ENCODE measurements at places on chromosomes 5 and 9.

- no peak for DNase-seq
Observed at GRCh38 chr9:91436841-91437240, 13.2 kb upstream of the NFIL3 start.

- DNase-seq = no peak
Observed at GRCh38 chr5:135671966-135672365, 93.2 kb upstream of the CXCL14 start.

- DNase-seq = no peak
Observed at GRCh38 chr9:7794196-7794595, 5.4 kb downstream of the DMAC1 start.

DNA sequence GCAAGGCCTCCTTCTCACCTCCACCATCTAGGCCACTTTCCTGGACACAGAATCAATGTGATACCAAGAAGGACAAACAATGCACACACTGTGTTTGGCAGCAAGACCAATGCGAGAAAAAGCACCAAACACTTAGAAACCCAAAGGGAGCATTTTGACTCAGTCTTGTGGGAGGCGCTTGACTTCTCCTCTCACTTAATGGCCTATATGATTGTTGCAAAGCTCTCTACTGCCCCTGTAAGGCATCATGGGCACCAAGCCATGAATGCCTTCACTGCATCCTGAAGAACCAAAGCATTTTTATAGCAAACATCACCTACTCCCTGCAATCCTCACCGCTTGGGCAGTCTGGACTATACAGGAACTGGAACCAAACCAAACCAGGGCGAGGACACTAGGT is 57.5 kb downstream of the CDH6 start:
- DNase-seq = no peak

DNA sequence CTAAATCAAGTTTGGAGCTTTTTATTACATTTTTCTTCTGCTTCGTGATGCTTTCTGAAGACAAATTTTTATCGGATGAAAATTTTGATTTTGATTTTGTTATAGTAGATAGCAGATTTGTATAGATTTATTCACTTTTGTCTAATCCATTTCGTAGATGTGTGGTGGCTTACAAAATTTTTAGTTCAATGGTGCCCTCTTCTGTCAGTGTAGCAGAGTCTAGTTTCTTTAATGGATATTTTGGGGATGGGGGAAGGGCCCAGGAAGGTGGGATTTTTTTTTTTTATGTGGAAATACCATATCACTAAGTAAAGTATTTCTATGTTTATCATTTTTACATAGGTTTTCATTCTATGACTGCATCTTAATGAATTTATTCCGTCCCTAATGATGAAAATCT is 259.9 kb upstream of the TARS1 start:
- DNase-seq = no peak

GRCh38 chr5:107669096-107670031 is 1.4 kb downstream of the EFNA5 start:
- DNase-seq = no peak

- DNase-seq = no peak
Observed at GRCh38 chr5:51644976-51645375, 261.7 kb downstream of the ISL1 start.

GRCh38 chr9:78778861-78779374 is 482.0 kb downstream of the PSAT1 start:
- DNase-seq = no peak

DNA sequence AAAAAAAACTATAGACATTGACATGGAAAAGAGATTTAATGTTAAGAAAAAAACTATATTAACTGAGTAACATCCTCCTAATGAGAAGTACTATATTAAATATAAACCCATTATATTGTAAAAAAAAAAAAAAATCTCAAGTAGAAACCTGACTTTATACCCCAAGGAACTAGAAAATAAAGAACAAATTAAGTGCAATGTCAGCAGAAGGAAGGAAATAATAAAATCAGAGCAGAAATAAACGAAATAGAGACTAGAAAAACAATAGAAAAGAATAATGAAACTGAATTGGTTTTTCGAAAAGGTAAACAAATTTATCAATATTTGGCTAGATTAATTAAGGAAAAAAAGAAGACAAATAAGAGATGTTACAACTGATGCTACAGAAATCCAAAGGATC is 329.1 kb upstream of the ZNF608 start:
- no peak for DNase-seq

DNA sequence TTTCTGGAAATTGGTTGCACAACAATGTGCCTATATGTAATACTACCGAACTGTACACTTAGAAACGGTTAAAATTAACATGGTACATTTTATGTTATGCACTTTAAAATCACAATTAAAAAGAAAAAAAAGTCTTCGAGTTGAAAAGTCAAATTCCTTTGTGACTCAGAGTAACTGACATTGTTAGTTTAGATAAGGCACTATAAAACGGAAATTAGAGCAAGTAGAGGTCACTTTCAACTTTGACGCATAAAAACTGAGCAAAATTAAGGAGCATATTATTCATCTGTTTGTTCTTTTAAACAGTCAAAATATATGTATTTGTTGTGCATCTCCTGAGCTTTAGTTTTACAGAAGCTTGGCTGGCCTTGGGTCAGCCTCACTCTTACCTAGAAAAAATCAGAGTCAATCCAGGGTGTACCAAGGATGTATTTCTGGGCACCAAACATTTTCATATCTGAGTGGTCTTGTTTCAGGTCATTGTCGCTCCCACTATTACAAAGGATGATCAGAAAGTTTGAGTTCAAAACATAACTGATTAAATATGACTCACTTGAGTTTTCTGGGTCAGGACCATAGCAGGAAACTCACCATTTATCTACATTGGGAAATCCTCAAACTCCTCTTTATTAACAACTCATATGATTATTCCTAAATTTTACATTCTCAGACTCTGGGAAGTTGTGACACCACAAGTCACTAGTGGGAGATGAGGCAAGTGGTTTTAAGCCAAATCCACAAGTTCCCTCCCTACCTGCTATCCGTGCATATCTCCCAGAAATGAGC is 160.6 kb downstream of the CCDC192 start:
- no peak for DNase-seq

DNA sequence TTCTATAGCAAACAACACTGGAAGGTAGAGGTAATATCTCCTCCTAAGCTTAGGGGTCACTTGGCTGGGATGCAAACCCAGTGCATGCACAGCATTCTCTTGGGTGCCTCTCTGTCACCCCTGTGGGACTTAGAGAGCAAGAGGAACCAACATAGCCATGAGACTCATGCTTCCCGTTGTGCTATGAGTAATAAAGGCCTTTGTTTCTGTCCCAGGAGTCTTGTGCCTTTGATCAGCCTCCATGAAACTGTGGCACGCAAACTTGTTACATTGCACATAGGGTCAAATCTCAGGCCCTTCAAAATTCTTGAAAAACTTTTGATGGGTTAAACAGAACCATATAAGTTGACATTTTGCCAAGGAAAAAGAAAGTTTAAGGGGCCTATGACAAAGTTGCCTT is 272.8 kb downstream of the TAF11L14 start:
- no peak for DNase-seq

GRCh38 chr5:168818558-168818957 is 239.4 kb upstream of the PANK3 start:
- no peak for DNase-seq

DNA sequence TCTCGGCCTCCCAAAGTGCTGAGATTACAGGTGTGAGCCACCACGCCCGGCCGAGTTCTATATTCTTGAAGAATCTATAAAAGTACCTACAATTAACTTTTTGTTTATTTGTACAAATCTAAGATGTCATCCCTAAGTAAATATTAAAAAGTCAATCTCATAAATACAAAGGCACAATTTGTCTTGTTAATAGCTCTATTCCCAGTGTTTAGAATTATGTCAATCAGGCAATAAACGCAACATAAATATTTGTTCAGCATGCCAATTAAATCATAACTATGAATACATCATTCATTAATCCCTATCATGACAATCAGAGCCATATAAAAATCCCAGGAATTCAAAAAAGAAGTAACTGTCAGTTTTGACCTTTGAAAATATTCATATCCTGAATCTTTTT is 68.9 kb upstream of the CDH18 start:
- no peak for DNase-seq

DNA sequence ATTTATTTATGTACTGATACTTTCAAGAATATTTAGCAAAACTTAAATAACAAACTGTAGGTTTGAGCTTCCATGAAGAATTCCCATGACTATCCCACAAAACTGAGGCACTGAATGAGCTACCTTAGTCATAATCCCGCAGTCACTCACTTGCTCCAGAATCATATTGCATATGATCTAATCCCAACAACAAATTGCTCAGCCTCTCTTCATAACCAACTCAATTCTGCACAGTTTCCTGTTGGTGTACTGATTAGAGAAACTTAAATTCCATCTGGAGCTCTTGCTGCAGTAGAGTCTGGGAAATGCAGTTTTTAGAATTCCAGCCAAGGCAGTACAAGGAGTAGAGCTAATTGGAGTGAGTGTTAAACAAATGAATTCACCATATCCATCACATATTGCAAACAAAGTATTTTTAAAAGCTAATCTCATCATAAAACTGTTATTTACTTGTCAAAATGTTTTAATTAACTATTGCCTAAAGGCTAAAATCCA is 35.7 kb upstream of the CDH18 start:
- DNase-seq = no peak

All from activated CD4-positive, CD25-positive, alpha-beta regulatory T cell treated with anti-CD3 and anti-CD28 coated beads, Interleukin-2, amount 50 U/mL, for 72 hours (primary cell).